ENCODE measurements at places on chromosomes 7 and 10.

DNA sequence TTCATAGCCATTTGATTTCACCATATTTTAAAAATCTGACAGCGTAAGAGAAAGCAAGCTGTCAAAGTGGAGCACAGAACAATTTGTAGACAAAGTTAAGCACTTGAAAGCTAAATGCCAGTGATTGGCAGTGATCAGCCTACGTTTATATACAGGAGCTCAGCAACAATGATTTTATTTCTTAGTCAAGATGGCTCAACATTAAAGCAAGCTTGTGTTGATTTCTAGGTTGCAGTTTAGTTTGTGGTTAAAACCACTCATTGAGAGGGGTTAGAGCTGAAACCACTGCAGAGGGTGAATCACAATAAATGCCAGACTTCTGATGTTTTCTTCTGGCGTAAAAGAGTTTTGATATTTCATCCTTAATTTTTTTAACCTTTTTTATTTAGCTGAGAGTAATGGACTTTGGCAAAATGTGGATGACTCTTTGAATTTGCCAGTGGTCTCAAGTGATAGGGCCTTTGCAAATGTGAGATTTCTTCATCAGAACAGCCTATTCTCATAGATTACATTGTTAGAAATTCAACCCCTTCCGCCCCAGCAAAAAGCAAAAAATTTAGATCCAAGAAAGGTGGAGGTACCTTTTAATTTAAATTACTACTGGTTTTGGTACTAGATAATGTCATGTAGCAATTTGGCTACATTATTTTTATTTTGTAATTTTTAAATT is 73.8 kb downstream of the SHOC2 start:
- DNase-seq: no peak

GRCh38 chr10:119849031-119849789 is 23.4 kb downstream of the MCMBP start:
- no peak for DNase-seq

DNA sequence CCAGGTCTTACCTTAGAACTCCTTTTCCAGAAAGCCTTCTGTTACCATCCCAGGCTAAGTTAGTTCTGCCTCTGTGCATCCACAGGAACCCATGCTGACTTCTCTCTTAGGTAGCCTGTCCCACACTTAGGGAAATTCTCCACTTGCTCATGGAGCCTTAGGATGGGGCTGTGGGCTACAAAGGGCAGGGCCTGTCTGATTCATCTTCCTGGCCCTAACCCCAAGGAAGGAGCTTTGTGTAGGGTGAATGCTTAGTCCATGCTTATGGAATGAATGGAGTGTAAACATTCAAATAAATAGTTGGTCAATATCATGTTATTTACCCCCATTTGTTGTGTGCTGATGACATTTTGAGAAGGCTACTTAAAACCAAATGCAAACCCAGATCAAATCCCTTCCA is 54.7 kb downstream of the EMX2 start:
- no peak for DNase-seq

DNA sequence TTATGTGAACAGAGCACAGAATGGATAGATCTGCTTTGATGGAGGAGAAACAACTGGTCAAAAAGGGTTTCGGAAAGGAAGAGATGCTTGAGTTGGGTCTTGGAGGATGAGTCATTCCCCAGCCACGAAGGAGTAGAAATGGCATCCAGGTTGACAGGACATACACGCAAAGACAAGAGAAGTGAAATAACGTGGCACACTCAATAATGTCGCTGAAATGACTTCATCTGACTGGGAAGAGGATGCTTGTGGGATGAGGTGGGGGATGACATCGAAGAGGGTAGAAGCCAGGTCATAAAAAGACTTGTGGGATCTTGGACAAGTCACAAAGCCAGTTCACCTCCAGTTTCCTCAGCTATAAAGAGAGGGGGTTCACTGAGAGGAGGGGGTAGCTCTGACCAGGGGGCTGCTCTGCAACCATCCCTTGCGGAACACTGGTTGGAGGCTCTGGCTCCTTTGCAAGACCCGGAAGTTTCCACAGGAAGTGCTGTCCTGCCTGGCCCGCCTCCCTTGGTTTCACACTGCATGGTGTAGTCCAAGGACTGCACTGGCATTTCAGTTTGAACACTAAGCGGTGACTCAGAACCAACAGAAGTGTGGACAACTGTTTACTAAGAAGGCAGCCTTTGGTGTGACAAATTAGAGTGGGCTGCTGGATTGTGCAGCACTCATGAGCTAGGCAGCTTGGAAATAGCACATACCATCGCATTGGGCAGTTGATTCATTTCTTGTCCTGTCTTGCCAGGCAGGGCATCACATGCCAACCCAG is 189.9 kb upstream of the ADO start:
- no peak for DNase-seq

GRCh38 chr10:104406715-104407650 is 53.4 kb downstream of the CFAP58 start:
- peak; percentile 11 for DNase-seq

DNA sequence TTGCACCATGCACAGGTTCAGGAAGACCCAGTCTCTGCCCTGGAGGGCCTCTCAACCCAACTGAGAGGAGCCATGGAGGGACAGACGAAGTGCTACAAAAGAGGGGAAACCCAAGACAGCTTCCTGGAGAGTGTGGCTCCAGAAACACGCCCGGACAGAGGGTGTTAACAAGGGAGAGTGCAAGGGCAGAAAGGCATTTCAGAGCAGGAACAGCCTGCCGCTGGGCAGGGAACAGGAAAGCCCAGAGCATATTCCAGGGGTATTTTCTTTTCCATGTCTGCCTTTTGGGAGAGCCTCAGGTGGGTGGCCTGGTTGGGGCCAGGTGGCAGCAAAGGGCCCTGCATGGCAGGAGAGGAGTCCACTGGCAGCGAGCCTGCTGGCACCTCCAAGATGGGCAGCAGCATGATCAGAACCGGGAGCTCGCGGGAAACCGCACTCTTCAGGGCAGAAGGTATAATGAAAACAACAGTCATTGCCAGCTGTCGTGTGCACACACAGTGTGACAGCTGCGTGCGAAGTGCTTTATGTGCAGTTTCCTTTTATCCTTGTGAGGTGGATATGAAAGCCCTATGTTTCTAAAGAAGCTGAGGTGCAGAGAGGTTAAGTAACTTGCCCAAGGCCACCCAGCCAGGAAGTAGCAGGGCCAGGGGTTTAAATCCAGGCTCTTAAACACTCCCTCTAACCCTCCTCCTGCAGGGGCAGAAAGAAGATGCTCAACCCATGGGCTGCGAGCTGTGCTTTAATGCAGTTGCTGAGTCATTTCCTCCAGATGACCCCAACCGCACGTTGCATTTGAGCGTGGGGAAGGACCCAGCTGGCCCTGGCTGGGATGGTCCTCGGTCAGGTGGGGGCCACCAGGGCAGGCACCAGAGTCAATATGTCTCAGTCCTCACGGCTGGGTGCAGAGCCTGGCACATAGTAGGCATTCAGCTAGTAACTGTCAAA is 128.6 kb downstream of the OAT start:
- no peak for DNase-seq

DNA sequence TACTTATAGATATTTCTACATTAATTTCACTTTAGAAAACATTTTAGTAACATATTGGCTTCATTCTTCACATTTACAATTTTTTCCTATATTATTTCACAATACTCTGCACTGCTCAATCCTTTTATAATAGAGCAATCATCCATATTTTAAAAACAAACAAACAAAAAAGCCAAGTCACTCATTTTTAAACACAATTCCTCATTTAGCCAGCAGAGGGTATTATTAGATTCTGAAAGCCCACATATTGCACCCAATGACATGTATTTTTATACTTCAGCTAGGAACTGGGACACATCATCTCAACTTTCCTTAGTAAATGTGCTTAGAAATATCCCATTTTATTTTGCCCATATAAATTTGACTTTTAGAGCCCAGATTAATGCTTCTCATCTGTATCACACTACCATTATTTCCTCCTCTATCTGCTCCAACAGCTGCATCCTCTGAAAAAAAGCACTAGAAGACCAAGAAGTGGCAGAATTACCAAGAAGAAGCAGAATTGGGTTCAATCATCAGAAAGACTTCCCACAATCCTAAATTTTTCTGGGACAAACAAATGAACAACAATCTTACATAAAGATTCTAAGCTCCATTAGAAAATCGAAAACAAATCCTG is 29.5 kb downstream of the CTNNA3 start:
- DNase-seq: peak; percentile 61

- peak; percentile 14 for DNase-seq
Observed at GRCh38 chr7:141593134-141593533, 41.9 kb downstream of the AGK start.

- DNase-seq: peak; percentile 65
Observed at GRCh38 chr10:93413252-93413689, 68.9 kb downstream of the MYOF start.

DNA sequence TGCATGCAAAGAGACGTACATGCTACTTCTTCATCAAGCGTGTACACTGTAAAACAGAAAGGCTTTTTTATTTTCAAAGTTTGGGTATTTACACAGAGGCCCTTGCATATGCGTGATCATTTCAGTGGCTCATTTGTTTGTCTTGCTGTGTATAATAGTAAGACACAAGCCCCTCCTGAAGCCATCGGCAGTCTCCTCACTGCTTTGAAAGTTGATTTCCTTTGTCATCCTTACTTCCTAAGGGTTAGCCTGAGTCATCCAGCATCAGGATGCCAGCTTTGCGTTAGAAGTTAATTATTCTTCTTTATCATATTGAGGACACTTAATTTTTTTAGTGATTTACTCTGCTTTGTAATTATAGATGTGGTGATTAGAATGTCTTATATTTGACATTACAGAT is 72.5 kb upstream of the CTBP2 start:
- no peak for DNase-seq

DNA sequence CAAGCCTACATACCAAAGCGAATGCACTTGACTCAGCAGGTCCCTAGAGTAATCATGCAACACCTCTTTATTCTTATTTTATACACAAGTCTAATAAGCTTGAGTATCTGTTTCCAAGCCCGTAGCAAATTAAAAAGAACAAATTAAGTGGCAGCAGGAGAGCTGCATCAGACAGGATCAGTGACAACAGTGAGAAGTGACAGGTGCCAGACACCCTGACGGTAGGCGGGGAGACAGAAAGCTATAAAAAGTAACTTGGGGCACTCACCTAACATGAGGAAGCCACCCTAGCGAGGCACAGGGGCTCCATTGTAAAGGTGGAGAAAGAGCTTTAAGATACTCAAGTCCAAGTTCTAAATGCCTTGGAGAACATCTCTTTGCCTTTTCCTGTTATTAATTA is 174.2 kb downstream of the PLXNA4 start:
- DNase-seq: no peak

DNA sequence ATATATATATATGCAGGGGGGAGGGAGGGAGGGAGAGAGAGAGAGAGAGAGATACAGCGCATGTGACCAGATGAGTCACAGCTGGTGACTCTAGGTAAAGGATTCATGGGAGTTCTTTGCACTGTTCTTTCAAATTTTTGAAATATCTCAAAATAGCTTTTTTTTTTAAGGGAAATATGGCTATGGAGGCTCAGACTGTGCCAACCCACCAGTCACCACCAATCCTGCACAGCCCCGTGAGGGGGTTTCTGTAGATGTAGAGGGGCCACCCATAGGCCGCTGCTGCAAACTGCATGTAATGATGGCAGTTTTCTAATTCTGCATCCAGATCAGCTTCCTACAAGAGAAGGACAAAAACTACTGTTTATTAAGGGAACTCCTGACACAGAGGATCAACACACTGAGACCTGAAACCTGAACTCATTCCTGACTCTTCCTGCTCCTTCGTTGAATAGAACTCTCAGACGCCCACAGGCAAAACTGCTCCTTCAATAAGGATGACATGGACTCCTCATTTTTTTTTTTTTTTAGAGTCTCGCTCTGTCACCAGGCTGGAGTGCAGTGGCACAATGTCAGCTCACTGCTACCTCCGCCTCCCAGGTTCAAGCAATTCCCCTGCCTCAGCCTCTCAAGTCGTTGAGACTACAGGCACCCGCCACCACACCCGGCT is 17.3 kb downstream of the DAGLB start:
- no peak for DNase-seq

- DNase-seq: no peak
Observed at GRCh38 chr10:113524539-113525490, 28.0 kb upstream of the HABP2 start.

DNA sequence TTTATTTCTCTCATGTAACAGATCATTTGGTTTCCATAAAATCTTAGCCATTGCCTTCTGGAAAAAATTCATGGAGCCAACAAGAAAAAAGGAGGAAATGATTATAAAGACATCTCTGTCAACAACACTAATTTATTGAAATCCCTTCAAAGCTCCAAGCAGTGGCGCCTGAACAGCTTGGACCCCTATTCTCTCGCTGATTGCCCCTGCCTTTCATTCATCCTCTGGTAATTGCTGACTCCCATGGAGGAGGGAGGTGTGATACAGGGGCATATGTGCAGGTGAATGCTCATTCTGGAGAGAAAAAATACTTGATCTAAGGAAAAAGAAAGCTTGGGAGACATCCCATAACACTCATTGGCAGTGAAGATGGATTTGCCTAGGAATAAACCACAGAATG is 345.5 kb downstream of the FGFR2 start:
- no peak for DNase-seq

DNA sequence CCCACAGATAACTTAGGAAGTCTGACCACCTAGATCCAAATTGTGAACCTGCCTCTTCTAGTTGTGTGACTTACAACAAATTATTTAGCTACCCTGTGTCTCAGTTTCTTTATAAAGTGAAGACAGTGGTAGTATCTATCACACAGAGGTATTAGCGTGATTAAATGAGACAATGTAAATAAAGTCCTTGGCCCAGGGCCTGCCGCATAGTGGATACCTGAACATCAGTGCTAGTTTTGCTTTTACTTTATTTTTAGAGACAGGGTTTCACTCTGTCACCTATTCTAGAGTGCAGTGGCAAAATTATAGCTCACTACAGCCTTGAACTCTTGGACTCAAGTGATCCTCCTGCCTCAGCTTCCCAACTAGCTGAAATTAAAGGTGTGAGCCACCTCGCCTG is 177.1 kb downstream of the CDK14 start:
- DNase-seq: no peak

DNA sequence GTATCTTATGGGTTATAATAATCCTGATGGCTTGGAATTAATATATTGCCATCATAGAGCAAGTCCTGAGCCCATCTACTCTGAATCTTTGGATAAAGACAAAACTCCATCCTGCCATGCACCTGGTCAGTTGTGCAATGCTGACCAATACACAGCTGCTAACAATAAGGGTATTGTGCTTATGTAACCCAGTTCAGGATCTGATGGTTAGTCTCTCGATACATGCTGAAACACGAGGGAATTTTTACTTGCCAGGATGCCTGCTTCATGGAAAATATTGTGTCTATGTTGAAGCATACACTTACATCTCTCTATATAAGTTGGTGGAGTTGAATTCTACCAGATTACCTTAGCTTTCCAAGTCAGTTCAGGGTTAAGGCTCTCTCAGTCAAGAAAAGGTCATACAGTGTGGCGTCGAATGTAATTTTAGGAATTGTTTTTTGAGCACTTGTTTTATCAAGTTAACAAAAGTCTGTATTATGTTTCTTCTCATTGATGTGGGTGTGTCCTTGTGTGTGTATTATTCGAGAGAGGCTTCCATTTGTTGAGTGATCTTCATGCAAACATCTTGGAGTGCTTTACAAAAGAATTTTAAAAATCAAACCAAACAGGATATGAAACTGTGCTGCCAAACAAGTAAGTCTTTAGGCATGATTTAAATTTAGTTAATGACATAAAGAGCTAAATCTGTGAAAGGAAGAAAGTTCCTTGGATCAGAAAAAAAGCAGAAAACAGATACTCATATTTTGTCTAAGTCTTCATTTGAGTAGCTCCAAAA is 449.1 kb downstream of the SUGCT start:
- DNase-seq: no peak
